ENCODE measurements at places on chromosomes 12 and 14.
A peak's percentile ranks its signal among the peaks of the same experiment; 100 is the strongest.

GRCh38 chr12:50166799-50167048 is 445 bp downstream of the CERS5 start:
- DNase-seq: no peak

DNA sequence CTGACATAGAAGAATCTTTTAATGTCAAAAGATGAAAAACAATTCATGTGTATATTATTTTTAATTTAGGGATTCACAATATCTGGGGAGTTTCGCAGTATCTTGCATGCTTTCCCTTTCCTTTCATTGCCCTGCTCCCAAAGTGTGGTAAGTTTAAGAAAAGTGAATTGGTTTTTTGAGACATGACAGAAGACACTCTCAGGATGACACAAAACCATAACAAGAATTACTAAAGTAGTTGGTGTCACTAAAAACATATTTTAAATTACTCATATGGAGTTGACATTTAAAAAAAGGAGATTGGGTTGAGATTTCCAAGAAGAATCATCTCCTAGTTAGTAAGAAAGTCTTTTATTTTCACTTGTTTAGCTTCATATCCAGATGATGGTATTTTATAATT is 5.1 kb upstream of the PCNX1 start:
- no peak for DNase-seq

- no peak for DNase-seq
These were observed 2.4 kb upstream of the TUBA1B start for GRCh38 chr12:49133590-49133989.

- DNase-seq: no peak
These were observed 36.1 kb upstream of the EVL start for GRCh38 chr14:100028990-100029677.

DNA sequence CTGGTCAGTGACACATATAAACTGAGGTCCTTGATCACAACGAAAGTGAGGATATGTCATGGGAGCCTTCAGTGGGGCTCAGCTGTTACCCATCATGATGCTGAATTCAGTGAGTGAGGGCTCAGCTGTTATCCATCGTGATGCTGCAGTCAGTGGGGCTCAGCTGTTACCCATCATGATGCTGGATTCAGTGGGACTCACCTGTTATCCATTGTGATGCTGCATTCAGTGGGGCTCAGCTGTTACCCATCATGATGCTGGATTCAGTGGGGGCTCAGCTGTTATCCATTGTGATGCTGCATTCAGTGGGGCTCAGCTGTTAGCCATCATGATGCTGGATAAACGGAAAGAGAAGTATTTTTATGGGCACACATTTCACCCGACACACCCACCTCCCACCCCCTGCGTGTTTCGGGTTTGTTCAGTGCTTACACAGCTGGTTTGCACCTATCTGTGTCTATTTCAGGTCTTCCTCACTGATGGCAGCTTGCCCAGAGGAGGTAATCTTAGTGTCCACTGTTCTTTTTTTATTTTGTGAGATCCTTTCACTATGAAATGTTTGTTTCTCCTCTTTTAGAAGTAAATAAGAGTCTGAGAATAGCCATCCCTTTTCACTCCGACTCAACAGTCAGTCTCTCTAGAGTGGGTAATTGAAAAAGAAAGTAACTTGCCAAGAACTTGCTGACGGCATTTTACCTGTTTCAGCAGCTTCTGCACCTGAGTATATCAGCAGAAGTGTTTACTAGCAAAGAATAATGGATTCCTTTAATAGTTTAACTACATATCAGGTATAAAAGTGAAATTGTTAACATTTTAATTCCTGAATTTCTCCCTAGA is 183.0 kb downstream of the ERC1 start:
- DNase-seq: no peak

GRCh38 chr12:51593539-51593938 is 2.5 kb downstream of the SCN8A start:
- DNase-seq: peak; percentile 6

DNA sequence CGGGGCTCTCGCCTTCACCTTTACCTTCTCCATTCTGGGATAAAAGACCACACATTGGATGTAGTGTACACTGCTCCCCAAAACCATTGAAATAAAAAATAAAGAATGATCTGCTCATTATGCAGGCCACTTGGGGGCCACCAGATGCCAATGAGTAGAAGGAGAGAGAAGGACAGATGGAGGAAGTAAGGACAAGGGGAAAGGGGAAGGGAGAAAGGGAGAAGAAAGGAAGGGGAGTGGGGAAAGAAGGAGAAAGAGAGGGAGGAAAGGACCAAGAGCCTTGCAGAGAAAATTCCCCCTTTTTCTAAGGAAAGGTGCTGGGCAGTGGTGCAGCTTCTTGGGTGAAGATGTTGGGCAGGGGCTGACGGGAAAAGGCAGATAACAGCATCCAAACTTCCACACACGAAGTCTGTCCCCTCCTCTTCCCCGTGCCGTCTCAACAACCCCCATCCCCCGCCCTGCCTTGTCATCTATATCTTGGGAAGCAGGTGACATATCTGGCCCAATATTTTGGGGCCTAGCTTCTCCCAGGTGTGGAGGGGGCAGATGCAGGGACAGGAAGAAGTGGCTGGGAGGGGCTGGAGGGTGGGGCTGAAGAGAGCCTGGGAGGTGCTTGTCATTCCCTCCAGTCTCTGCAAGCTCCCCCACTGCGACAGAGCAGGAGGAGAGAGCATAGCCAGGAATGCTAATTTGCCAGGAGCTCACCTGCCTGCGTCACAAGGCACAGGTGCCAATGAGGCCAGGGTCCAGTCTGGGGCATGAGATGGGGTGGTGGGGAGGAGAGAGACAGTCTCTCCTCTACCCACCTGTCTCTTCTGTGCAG is 107.5 kb downstream of the SINHCAF start:
- no peak for DNase-seq

GRCh38 chr14:72965249-72965648 is 39.0 kb downstream of the DCAF4 start:
- DNase-seq: no peak

DNA sequence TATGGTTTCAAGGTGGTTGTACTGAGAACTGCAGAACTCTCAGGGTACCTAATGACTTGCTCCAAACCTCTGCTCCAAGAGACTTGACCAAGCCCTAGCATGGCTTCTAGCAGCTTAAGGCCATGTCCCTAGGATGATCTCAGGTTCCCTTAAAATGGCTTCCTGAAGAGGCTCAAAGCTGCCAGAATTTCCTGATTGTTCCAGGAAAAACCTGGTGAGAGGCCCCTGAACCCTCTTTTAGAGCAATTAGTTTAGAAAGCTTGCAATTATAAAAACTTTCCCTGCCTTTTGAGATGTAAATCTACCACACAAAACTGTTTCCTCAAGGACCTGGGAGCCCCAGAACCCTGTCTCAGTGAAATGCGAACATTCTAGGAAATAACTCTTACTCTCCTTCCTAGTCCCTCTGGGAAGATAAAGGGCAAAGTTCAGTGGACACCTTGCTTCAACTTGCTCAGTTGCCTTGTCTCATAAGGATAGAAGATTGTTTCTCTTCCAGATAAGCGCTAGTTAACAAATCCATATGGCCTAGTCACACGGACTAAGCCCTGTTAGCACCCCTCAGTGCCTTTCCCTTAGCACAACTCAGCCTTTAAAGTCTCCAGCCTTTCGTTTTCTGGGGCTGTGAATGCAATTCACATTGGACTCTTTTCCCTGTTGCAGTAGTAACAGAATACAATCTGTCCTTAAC is 2.5 kb downstream of the CMAS start:
- DNase-seq: no peak

- no peak for DNase-seq
These were observed 256.8 kb upstream of the DDHD1 start for GRCh38 chr14:53409969-53410368.

GRCh38 chr12:66399911-66400306 is 97.6 kb downstream of the HELB start:
- no peak for DNase-seq

DNA sequence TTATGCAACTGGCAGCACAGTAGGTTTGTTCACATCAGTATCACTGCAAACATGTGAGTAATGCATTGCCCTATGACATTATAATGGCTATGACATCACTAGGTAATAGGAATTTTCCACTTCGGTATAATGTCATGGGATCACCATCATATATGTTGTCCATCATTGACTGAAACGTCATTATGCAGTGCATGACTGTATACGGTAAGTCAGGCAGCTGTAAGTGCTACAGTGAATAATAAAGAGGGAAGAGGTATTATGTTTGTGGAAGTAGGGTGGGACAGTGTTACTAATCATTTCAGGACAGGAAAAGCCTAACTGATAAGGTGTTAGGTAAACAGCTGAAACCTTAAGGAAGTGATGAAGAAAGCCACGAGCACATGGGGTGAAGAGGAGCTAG is 68.1 kb downstream of the ANO4 start:
- DNase-seq: no peak

GRCh38 chr12:116818341-116818856 is 62.8 kb downstream of the HRK start:
- no peak for DNase-seq

DNA sequence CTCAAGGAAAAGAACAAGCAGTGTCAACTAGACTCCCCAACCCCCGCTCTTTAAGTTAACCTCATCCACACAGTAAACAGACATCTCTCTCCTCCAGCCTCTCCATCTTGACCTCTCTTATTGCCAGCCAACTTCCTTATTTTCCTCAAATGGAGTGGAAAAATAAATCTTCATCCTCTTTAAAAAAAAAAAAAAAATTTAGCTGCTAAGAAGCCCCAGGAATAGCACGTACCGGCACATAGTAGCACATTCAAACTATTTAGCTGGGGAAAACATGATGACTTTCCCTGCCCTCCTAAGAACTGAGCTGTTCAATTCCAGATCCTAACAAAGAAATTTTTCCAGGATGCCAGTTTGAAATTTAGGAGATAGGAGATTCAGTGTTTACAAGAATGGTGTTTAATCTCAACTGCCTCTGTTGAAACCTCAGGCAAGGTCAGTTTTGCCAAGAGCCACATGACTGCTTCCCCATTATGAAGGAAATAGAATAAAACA is 90.8 kb downstream of the EPS8 start:
- DNase-seq: no peak

GRCh38 chr14:101529079-101529478 is 32.2 kb upstream of the DIO3 start:
- no peak for DNase-seq

- no peak for DNase-seq
These were observed 36.3 kb upstream of the BAZ1A start for GRCh38 chr14:34911209-34912150.

- DNase-seq: no peak
These were observed 5.9 kb upstream of the BHLHE41 start for GRCh38 chr12:26130728-26131127.

DNA sequence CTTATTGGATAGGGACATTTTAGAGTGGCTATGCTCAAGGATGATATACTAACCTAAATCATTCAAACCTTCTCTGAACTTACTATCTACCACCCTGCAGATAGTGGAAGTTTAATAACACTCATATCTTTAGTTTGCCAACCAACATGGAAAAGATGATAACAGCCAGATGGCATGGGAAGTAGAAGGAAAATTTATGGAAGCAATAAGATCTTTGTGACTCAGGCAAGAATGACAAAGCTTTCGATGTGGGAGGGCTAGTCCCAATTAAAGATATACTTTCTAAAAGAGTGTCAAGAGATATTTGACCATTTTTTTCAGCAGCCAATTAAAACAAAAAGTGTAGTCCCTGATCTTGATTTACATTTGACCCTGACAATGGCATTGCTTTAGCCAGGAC is 631.7 kb downstream of the RPS29 start:
- no peak for DNase-seq

- no peak for DNase-seq
These were observed 893.1 kb downstream of the TMEM121 start for GRCh38 chr14:106419376-106419965.

DNA sequence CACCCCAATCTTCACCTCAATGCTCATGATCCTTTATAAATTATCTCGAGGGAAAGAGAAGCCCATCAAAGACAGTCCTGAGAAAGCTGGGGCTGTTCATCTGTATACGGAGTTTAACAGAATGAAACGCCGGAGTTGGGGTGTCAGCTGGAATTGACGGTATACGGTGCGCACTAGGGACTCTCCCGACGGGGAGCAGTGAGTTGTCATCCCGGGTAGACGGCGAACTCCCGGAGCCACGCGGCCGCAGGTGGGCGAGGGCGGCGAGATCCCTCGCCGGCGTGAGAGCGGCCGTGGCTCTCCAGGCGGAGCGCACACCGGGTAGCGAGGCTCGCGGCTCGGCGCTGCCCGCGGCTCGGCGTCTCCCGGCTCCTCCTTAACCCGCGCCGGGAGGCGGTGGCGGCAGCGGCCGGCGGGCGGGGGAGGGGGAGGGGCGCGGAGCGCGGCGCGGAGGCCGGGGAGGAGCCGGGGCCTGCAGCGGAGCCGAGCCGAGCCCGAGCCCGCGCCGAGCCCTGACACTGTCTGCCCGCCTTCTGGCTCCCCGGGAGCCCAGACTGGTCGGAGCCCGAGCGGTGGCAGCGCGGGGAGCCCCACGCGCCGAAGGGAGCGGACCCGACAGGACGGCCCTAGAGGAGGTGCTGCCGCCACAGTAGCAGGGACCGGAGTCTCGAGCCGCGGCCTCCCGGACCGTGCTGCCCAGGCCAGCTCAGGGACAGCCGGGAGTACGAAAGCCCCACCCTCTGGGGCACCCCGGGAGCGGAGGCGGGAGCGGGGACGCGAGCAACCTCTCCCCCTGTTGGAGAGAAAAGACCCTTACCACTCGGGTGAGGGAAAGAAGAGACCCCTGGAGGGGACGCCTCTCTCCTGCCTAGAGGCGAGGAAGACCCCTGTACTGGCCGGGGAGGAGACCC is at the start of gene FOXJ2:
TSS of gene FOXJ2 (plus strand) at position 475 of the 911 bp plus-strand sequence. CDS start 7,117 bp downstream, outside the sequence.
- peak; percentile 79 for DNase-seq

DNA sequence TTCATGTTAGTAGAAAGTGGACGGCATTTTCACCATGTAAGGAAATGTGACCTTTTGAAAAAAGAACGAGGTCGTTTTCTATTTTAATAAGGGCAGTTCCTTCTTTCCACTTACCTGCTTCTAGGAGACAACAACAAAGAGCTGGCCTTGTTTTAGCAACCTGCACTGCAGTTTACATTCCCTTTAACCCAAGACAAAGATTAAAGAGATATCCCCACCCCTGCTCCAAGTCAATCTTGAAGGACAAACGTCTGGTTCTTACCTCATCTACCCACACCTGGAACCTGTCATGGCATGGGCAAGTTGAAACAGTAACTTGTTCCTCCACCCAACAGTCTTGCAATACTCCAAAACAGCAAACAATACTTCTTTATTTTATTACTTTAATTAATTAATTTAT is 32.7 kb downstream of the ZCCHC8 start:
- DNase-seq: no peak
